ENCODE measurements at places on chromosomes 5 and 9.

DNA sequence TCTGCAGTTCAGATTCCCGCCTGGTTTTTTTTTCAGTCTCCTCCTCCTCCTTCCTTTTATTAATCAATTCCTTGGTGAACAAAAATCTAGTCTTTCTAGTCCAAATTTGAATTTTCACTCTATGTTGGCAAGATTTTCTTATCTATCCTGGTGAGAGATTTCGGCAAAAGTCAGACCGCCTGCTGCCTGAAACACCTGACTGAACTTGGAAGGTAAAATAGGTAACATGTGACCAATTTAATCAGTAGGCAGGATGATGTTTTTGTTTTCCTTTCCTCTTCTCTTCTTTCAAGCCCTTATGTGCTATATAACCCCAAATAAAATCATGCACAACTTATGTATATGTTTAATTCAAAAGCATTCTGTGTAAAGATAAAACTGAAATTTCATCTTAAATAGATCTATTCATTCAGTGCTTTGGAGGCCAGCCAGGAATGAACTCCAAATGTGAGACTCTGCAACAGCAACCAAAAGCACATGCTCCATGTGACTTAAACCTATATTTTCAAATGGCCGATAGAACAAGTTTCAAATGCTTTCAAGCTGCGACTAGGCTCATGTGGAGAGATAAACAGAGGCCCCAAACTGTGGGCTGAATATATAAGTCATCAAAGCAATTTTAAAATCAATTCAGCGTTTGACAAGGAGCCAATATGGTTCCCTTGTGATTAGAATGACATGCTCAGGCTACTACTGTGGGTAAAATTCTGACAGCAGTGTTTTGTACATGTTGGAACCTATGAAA is 100.4 kb upstream of the SEMA6A start:
- DNase-seq: no peak

- no peak for DNase-seq
Observed at GRCh38 chr9:134837529-134837928, 43.1 kb upstream of the FCN2 start.

- peak; percentile 75 for DNase-seq
Observed at GRCh38 chr9:94065535-94065961, 18.7 kb upstream of the PTPDC1 start.

- no peak for DNase-seq
Observed at GRCh38 chr9:78909566-78909965, 612.6 kb downstream of the PSAT1 start.

DNA sequence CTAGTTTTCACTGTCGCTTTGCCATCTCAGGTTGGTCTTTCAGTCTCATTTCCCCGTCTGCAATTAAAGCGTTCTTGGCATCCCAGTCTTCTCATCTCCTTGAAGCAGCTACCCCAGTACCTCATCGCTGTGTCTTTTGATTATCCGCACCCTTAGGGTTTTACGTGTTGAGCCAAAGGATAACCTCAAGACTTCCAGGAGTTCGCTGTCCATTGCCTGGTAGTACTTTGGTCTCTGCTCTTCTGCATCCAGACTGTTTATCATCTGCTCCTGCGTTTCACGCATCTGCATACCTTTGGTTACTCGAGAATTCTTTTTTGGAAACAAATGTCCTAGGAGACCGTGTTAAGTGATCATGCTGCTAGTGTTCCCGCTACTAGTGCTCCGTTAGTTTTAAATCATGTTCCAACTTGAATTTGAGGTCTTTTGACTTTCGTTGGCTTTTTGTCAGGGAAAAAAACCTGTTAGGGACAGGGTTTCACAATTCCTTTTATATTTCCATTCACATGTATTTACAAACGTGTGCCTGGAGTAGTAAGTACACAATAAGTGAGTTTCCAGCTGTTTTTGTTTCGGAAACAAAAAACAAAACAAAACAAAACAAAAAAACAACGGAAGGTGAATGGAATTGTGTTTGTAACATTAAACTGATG is 888 bp downstream of the RABGAP1 start:
- no peak for DNase-seq

- DNase-seq: no peak
Observed at GRCh38 chr5:91373006-91373405, 10.1 kb downstream of the ARRDC3 start.

- DNase-seq: no peak
Observed at GRCh38 chr5:116371935-116372334, 202.7 kb downstream of the SEMA6A start.

GRCh38 chr5:58188262-58188651 is 271.6 kb downstream of the PLK2 start:
- DNase-seq: peak; percentile 64

GRCh38 chr5:98663521-98663920 is 109.9 kb upstream of the RGMB start:
- DNase-seq: no peak

DNA sequence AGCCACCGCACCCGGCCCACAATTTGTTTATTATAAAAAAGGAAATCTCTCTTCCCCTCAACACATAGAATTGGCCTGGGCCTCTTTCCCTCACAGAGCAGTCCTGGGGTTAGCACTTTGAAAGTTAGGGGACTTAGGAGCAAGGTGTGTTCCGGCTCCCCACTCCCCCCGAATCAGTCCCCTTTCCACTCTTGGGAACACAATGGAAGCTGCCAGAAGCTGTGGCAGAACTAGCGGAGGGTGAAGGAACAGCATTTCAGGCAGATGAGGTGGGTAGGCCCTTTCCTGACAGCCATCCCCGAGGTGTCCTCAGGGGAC is 16.4 kb upstream of the C5orf47 start:
- no peak for DNase-seq

DNA sequence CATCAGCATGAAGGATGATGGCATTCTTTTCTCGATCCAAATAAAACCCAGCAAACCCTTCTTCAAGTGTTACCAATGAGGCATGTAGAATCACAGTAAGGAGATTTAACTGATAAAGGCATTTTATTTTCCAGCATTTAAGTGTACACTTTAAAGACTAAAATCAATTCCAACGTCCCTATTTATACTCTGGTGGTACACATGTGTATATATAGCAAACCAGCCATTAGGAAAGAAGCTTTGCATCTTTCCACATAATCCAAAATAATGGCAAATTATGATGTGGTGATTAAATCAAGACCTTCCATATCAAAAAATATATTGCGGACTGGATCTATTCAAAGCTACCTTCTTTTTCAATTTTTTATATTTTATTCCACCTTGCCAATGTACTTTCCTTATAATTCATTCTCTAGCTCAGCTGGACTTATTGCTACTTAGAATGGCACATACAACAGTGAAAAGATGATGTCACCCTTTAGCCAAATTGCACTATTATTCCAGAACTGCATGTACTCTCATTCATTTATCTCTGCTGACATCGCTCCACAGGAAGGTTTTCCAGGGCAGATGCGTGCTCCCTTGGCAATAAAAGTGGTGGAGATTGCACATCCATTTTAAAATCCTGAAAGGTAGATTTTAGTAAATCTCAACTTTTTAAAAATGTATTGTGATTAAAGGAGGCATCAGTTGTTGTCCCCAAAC is 63.3 kb upstream of the SLC30A5 start:
- DNase-seq: no peak

GRCh38 chr9:70601000-70601951 is 186.8 kb upstream of the KLF9 start:
- DNase-seq: peak; percentile 27

GRCh38 chr5:90446961-90447360 is 27.6 kb downstream of the MBLAC2 start:
- DNase-seq: no peak

GRCh38 chr9:34291023-34291422 is 38.0 kb downstream of the KIF24 start:
- DNase-seq: no peak

GRCh38 chr5:126511961-126512360 is 83.1 kb downstream of the ALDH7A1 start:
- DNase-seq: no peak

- peak; percentile 59 for DNase-seq
Observed at GRCh38 chr5:68682400-68683160, 411.2 kb upstream of the SLC30A5 start.

DNA sequence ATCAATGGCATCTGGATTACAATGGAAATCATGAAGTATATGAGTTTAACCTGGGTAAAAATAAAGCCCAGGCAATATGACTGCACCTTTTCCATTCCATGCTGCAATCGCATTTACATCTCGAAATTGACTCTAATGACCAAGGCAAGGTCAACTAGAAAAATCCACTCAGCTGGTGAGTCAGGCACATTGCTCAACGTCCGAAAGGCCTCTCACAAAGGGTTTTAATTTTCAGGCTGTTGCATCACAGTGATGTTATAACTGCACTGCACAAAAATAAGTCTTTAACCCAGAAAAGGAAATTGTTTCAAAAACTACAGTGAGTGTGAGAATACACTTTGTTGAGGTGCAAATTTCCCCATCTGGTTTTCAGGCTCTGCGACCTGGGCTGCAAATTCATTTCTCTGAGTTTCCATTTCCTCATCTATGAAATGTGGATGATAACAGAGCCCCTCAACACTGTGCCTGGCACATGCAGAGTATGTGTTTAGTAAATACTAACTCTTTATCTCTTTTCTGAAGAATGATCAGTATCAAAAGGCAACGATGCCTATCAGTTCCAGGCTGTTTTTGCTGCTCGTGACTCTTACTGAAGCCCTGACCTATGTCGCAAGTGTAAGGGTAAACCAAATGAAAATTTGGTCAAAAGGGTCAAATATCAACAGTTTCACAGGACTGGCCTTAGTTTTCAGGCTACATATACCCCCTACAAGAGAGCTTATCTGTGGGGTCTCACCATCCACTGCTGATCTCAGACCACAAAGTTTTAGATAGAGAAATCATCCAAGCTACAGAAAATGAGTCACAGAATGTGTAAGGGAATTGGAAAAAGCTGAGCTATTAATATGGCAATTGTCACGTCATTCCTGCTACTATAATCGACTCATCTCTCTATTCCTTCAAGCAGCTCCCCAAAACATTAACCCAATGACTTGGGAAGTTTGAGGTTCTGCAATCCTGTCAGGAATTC is 4.1 kb downstream of the NFIL3 start:
- peak; percentile 71 for DNase-seq

GRCh38 chr5:14444161-14444560 is 137.4 kb upstream of the OTULINL start:
- no peak for DNase-seq

Data from LoVo (cell line).